ENCODE measurements at places on chromosomes 7 and 10.

DNA sequence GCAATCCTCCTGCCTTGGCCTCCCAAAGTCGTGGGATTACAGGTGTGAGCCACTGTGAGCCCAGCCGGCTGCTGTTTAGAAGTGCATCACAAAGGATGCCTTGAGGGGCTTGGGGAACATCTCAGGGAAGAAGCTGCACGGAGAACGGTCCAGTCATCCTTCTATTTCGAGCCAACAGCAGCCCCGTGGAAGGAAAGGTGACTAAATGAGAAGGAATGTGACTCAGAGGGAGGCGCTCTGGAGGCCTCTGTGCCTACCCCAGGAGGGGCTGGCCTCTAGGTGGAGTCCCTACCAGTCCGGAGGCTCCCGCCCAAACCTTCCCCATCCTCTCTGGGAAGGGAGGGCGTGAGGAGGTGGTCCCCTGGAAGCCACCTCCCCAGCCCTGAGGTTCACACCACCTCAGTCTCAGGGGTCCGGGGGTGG, 76.2 kb downstream of the CTBP2 start:
- DNase-seq: no peak

DNA sequence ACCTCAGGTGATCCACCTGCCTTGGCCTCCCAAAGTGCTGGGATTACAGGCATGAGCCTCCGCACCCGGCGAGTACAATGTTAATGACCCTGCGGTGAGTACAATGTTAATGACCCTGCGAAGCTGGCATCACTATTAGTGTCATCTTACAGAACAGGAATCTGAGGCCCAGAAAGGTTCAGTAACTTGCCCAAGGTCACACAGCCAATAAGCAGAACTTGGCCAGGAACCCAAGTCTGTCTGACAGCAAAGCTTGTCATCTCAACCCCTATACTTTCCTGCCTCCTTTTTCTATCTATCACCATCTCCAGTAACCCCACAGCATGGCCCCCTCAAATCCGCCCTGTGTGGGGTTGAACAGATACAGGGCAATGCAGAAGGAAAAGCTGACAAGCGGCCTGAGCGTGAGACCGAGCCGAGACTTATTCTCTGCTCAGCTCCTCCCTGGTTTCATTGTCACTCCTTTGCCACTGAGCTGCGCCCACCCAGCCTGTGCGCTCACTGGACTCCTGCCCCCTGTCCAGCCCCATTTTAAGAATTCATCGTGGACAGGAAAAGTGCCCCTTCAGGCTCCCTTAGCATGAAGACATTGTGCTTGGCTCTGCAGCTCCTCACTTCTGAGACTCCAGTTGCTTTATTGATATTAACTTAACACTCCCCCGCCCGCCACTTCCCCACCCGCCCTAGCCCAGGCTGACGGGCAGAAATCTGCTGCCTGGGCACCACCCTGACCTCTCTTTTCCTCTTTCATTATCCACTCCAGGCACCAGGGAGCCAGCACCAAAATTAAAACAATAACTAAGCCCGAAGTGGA, 58.1 kb upstream of the LBX1 start:
- no peak for DNase-seq

- DNase-seq: no peak
Observed at GRCh38 chr7:46202379-46202778, 281.3 kb upstream of the IGFBP3 start.

DNA sequence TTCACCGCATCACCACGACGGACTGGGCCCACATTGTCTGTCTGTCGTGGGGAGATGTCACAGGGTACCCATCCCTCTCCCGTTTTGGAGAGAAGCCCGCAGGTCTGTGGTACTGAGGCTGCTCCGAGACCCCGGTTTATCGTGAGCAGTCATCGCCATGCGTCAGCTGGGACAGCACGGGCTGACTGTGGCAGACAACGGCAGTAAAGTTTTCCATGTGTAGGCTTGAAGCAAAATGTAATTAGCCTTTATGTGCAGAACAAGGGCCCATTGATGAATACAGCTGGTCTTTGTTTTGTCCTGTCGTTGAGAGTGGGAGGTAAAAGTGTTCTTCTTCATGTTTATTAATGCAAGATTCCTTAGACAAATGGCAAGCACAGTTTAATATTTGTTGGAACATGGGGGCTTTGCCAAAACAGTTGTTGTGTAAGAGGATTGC, 167.4 kb upstream of the SH2B2 start:
- no peak for DNase-seq

GRCh38 chr7:93119191-93119905, 1.6 kb upstream of the SAMD9 start:
- no peak for DNase-seq

DNA sequence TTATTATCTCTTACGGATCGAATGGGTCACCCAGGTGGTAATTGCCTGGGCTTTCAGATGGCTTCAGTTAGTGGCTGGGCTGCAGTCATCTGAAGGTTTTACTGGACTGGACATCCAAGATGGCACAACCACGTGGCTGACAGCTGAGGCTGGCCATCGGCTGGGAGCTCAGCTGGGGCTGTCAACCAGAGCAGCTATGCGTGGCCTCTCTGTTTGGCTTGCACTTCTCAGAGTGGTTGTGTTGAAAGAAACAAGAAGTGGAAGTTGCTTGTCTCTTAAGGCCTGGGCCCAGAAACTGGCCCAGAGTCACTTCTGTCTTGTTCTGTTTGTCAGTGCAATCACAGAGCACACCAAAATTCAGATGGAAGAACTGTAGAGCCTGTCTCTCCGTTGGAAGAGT, 5.7 kb upstream of the GDI2 start:
- no peak for DNase-seq

- no peak for DNase-seq
Observed at GRCh38 chr10:83881661-83882060, 257.6 kb upstream of the GHITM start.

GRCh38 chr10:125599194-125599593, 83.8 kb downstream of the TEX36 start:
- DNase-seq: no peak

DNA sequence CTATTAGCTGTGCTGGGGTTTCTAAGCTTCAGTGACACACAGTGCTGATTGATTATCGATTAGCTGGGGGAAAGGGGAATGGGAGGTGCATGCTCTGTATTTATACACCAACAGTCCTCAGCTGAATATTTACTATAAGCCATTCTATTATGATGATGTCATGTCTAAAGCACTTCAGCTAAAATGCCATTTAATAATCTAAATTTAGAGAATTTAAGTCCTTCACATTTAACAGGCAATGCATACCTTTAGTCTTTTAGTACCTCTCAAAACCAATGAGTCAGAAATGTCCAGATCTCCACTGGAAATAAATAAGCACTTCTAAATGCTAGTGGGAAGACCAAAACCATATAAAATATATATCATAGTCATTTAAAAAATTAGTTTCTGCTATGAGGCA, 24.6 kb downstream of the RPP38 start:
- DNase-seq: no peak

DNA sequence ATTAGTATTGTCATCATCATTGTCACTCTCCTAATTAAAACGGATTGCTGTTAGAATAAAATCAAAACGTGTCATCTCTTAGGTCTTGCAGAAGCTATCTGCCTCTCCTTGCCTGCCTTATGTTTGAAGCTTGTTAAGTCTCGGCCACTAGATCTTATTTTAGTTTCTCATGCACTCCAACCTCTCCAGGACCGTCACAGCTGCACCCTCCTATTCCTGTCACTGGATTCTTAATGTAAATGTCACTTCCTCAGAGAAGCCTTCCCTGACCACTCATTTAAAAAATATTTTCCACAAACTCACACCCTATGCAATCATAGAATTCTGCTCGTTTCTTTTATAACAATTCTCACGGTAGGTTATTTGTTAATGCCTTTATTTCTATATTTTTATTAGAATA, 103.9 kb upstream of the DKK1 start:
- no peak for DNase-seq

- DNase-seq: no peak
Observed at GRCh38 chr7:66152371-66153191, 37.9 kb downstream of the CRCP start.

GRCh38 chr10:88987243-88987725, 3.3 kb upstream of the FAS start:
- DNase-seq: no peak

DNA sequence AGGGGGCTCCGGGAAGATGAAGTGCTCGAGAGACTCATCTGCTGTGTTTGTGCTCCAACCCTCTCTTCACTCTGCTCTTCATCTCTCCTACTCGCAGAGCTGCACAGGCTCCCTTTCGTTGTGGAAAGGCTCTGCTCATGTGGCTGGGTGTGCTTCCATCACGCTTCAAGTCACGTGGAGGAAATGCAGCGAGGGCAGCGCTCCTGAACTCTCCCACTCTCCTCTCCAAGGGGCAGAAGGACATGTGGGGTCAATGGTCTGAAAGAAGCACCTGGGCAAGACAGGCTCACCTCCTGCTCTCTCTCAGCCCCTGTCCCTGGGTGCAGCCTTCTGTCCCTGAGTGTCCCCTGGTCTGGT, 72.6 kb downstream of the USP6NL start:
- no peak for DNase-seq

- no peak for DNase-seq
Observed at GRCh38 chr7:134372858-134373257, 56.1 kb upstream of the SLC35B4 start.

DNA sequence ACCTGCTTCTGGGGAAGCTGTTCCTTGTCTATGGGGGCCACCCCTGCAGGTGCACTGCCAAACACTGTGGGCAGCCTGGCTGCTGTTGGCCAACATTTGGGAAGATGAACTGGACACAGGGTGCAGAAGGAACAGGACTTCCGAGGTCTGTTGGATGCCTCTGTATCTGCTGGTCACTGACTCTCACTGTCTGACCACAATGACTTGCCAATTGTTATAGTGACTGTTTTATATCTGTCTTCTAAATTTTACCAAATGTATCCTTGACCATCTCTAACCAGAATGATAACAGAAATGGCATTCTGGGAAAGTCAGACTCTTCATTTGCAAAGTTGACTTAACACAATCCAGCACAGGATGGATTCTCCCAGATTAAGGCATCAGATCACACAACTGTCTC, 214.0 kb upstream of the PRSS58 start:
- DNase-seq: no peak

DNA sequence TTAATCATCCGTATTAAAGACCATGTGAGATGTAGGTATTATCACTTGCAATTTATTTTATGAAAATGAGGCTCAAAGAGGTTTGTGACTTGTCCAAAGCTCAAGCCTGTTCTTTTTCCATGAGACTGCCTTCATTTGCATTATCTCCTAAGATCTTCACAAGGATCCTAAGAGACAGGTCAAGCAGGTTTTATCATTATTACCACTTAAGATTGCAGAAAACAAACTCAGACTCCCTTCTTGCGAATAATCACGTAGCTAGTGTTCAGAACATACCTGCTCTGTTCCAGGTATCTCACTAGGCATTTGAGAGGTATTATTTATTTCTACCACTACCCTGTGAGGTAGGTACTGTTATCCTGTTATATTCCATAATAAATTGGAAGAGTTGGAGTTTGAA, 64.8 kb downstream of the ZNRF2 start:
- no peak for DNase-seq

- DNase-seq: no peak
Observed at GRCh38 chr7:41039981-41040380, 662.9 kb downstream of the INHBA start.

GRCh38 chr7:20407585-20408466, 77.1 kb downstream of the ITGB8 start:
- no peak for DNase-seq

DNA sequence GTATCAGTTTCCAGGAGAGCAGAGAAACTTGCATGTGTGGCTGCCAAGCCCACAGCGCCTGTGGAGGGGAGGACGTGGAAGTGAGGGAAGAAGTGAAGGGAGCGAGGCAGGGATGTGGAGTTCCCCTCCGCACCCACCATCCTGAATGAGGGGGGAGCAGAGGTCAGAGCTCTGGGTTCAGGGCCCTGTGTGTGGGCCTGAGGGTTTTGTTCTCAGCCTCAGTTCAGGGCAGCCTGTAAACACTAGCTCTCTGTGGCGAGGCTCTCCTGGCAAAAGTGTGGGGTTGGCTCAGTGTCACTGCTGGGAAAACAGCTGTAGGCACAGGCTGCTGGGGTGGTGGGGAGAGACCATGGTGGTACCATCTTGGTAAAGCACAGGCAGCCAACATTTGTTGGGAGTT, 108.4 kb downstream of the C10orf105 start:
- no peak for DNase-seq

- no peak for DNase-seq
Observed at GRCh38 chr10:24518981-24519597, 204.6 kb downstream of the ARHGAP21 start.

DNA sequence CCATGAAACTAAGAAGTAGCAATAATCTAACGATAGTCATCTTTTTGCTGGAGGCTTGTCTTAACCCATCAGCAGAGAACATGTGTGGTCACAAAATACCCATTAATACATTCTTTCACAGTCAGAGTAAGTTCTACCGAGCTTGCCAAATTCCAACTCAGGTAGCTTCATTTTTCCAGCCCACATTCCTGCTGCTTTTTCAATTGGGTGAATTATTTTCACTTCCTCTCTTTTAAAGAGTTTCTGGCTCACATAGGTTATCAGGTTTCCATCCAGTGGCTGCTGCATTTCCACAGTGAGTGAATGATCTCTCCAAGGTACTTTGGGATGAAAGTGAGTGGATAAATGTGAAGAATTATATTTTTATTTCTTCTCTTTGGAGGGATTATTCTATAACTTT, 233.1 kb downstream of the SEMA3E start:
- DNase-seq: no peak

- no peak for DNase-seq
Observed at GRCh38 chr10:93535293-93535692, 31.2 kb upstream of the FFAR4 start.

DNA sequence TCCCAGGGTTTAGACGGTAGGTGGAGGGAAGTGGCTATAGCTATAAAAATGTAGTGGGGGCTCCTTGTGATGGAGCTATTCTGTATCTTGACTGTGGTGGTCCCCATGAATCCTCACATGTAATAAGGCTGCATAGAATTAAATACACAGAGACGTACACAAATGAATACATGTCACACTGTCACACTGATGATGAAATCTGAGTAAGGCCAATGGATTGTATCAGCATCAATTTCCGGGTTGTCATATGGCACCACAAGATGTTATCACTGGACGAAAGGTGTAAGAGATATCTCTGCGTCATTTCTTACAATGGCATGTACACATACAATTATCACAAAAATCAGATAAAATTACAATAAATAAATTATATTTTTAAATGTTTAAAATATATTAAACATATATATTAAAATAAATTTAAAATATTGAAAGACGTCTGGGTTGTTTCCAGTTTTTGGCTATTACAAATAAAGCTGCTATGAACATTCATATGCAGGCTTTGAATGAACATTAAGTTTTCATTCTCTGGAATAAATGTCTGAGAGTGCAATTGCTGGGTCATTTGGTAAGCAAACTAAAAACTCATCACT, 38.1 kb downstream of the LEP start:
- DNase-seq: no peak

DNA sequence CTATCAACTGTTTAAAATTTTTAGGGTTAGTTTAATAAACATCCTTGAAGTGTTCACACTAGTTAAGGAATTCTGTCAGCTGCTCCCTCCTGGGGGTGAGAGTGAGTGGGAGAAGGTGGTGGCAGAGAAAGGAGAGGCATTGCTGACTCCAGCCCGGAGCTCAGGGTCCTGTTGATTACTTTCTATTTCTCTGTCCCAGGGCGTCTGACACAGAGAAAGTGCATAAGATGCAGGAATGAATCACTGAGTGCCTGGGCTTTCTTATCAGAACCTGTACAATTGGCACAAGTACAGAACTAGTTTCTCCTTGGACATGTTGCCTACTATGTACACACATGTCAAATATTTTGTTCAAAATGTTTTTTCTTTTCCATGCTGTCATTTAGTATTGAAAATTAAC, 410.8 kb upstream of the COBL start:
- DNase-seq: no peak

- DNase-seq: no peak
Observed at GRCh38 chr7:135831455-135832195, 83.0 kb upstream of the FAM180A start.
